ENCODE measurements at places on chromosomes 5 and 9.

GRCh38 chr9:72185561-72185960 is 36.3 kb downstream of the GDA start:
- no peak for DNase-seq

DNA sequence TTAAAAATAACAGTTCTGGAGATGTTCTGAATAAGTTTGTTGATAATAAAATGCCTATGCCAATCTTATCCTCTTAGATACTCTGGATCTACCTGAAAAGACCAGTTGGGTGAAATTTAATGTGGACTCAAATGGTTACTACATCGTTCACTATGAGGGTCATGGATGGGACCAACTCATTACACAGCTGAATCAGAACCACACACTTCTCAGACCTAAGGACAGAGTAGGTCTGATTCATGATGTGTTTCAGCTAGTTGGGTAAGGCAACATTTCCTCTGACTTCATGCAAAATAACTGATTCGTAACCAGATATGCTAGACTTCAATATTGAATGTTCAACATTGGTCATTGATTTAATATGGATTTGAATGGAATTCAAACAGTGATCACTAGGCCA is 27.0 kb downstream of the ERAP2 start:
- DNase-seq = no peak

DNA sequence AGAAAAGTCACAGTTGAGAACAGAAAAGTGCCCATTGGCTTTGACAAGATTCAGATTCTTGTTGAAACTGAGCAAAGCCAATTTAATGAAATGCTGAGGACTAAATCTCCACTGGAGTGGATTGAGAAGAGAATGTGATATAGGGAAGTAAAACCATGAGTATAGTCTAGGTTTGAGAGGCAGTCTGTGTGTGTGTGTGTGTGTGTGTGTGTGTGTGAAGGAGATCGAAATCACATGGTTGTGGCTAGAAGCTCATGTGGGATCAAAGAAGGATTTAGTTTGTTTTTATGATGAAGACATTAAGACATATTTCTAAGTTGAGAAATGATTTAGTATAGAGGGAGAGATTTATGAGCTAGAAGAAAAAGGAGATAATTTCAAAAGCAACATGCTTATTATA is 275.7 kb upstream of the DAB2 start:
- no peak for DNase-seq

DNA sequence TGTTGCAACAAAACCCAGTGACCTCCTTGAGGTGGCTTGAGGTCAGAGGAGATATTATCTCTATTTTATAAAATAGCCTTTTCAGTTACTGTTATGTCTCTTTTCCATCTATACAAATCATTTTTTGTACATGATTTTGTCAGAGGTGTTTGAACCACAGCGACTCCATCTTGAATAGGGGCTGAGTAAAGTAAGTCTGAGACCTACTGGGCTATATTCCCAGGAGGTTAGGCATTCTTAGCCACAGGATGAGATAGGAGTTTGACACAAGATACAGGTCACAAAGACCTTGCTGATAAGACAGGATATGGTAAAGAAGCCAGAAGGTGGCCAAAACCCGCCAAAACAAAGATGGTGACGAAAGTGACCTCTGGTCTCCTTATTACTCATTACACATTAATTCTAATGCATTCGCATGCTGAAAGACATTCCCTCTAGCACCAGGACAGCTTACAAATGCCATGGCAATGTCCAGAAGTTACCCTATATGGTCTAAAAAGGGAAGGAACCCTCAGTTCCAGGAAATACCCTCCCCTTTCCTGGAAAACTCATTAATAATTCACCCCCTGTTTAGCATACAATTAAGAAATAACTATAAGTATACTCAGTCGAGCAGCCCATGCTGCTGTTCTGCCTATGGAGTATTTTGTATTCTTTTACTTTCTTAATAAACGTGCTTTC is 283.9 kb upstream of the ISL1 start:
- DNase-seq = no peak

All from stimulated activated CD4-positive, alpha-beta T cell treated with anti-CD3 and anti-CD28 coated beads, Interleukin-4, amount 100 ng/mL, for 4 hours (primary cell).